ENCODE measurements at places on chromosomes 11 and 22.

DNA sequence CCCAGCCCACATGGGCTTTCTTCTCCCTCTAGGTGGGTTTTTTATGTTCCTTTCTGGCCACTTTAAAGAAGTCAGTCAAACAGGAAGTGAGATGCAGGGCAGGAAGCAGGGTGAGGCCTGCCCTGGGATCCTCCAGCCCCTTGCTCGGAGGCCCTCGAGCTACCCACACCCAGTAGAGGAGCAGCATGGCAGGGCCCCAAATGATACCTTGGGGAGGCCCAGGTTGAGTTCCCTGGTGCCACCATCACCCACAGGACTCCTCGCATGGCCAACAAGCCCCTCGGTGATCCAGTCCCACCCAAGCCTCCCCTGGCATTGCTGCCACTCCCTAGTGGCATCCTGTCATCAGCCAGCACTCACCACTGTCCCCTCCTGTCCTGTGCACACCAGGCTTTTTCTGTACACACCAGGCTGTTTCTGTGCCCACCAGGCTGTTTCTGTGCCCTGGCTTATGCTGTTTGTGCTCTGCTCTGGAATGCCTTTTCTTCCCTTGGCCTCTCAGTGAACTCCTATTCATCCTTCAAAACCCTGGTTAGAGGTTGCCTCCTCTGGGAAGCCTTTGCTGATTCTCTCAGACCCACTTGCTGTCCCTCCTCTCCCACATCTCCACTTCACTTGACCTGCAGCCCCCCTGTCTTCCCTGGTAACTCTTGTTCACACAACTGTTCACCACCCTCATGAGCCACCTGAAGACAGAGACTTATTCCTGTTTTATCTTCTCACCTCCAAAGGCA lies 3.1 kb upstream of the PTGDR2 start:
- DNase-seq = no peak

DNA sequence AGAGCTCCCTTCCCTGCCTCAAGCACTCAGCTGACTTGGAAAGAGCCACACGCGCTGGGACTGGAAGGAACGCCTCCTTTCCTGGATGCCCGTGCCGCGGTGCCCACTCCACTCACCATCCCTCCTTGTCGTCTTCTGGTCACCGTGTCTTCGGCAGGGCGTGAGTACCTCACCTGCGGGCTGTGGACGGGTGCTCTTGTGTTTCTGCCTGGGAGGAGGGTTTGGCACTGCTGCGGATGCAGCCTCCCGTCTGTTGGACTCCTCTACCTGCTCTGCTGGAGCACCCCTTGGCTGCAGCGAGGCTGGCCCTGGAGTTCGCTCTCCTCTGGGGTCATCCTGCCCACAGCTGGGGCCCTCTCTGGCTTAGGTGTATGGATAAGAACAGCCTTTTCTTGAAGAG lies 612.7 kb downstream of the BRD1 start:
- DNase-seq = no peak

DNA sequence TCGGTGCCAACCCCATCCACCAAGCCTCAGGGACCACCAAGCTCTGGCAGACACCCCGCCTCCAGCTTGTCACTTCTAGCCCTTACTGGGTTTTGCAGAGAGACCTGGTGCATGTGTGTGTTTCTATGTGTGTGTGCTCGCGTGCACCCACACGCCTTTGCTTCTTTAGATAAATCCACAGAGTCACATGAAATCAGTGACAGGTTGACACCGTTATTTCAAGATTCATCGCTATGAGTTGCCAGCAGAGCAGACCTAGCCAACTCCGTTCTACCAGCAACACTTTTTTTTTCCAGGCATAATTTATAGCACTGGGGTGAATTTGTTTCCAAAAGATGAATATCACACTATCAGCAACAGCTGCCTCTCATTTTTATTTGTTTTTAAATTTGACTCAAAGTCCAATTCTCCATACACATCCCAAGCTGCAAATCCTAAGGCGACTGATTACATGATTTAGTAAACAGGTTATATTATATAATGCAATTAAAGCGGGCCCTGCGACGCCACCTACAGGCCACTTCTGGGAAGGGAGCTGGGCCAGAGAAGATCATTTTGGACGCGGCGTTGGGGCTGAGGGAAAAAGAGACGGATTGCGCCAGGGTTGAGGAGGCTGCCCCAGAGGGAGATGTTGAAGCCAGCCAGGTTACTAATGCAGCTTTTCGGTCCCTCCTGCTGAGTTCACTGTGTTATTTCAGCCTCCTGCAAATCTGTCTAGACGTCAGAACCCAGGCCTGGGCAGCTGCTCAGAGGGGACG lies 150.5 kb downstream of the FEZ1 start:
- DNase-seq = no peak

GRCh38 chr22:20046730-20047129 lies 25.8 kb downstream of the TANGO2 start:
- DNase-seq = no peak

- DNase-seq = no peak
Measured at GRCh38 chr22:47139013-47139789, 376.8 kb downstream of the TBC1D22A start.

DNA sequence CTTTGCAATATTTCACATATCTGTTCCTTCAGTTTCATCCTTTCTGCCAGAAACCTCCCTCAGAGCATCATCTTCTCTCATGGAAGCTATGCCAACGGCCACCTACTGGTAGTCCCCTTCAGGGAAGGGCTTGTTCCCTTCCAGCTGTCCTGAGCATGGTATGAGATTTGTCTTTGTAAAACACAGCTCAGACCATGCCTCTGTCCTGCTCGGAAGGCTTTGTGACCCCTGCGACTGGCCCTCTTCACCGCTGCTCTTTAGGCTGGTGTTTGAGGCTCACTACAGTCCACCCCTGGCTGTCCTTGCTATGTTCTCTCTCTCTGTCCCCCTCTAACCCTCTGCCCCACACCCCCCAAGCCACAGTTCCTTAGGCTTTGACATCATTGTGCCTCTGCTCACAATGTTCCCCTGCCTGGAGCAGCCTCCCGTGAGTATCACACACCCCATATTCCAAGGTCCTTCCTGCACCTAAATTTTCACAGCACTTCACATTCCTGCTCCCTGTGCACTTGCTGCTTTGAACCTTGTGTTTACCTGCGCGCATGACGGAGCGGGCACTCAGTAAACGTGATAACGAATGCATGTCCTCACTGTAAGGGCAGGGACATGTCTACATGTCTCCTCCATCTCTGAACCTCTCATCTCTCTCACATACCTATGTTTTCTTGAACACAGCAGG lies 24.0 kb upstream of the ACER3 start:
- DNase-seq = no peak

GRCh38 chr22:39254122-39254521 lies 9.3 kb upstream of the PDGFB start:
- no peak for DNase-seq

DNA sequence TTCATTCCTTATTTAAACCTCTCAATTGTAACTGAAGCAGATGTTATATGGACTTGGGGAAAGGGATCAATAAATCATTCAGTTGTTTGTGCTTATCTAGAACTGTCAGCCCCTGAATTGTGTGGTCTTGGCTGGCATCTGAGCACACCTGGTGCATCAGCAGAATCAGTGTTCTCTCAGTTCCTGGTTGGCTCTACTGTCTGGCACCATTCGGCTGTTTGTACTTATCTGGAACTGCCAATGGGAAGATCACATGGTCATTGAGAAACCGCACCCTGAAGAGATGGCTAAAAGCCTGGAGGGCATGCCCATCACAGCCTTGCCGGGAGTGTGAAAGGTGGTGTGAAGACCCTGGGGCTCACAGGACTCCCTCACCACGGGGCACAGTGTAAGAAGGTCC lies 37.1 kb upstream of the EHF start:
- DNase-seq = no peak

DNA sequence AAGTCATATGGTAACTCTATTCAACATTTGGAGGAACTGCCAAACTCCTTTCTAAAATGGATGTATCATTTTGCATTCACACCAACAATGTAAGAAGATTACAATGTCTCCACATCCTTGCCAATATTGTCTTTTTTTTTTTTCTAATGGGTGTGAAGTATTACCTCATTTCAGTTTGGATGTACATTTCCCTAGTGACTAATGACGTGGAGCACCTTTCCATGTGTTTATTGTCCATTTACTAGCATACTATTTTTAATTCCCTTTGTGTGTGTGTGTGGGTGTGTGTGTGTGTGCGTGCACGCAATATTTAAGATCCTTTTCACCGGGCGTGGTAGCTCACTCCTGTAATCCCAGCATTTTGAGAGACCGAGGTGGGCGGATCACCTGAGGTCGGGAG lies 62.7 kb downstream of the APOL3 start:
- no peak for DNase-seq

DNA sequence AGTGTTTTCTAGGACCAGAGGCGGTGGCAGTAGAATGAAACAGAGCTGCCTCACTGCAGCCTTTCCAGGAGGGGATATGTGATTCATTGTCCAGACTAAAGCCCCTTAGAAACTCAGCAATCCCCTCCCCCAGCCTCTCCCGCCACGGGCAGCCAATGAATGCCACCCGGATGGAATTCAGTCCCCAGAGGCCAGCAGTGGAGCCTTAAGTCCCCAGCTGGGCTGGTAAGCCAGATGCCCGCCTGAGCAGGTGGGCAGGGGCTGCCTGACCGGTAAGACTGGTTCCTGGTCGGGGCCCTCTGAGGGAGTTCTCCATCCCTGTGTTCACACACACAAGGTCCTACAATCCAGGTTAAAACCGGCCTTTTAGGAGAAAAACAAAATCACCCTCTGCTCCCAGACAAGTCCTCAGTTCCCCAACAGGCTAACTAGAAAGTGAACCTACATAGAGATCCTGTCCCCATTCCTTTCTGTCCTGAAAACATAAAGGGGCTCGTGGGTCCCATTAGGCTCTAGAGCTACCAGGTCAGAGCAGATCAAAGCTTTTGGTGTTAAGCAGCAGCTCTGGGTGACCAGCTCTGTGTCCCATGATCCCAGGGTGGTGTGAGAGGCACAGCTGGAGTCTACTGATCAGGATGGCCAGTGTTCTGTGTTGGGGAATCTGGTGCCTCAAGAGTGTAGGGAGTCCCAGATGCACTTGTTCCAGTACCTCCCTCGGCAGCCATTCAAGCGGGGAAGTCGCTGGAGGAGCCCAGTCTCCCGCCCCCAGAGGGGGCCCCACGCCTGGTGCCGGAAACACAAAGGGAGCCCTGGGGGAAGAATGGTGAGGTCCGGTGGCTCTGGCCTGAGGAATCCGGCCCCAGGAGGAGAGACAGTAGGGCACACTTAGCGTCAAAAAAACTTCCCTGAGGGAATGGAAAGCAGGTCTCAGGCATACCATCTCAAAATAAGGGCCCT lies 2.6 kb downstream of the PATZ1 start:
- DNase-seq = no peak

DNA sequence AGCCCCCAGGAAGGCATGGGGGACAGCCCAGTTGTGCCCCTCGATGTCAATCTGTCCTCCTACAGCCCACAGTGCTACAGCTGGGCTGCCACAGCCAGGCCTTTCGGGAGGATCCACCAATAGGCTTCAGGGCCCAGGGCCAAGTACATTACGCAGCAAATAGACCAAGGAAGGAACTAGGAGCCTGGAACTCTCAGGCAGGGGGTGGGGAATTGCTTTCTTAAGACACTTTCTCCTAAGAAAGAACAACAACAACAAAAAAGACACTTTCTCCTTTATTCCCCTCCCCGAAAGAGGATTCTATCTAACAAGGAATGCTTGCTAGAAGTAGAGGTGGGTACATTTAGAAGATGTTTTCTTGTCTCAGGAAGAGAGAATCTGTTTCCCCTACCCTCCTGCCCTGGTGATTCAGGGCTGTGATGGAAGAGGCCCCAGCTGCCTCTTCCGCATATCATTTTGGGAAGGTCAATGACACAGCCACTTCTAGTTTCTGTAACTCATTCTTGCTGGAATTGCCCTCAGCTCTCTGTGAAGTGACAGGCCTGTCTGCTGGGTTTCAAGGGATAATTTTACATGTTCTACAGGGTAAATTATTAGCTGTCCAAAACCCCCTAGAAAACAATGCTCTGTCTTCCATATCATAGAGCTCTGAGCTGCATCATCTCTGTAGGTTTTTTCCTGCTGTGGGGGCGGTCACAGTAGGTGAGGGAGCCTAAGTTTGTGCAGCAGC lies 6.0 kb upstream of the MALAT1 start:
- no peak for DNase-seq

DNA sequence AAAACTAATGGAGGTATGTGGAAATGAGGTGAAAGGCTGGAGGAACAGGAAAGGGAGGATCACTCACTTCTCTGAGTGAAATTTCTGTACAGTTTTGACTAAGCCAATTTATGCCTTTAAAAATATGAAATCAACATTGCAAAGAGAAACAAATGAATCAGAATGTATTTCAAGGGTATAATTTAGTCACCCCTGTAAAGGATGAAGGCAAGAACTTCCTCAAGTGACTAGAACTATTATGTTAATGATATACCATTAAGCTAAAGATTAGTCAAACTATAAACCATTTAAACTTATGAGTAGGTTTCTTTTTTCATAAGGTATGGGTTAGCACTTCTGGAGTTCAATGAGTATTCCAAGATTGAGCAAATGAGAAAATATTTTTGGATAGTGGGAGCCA lies 184.5 kb upstream of the CHORDC1 start:
- DNase-seq = no peak

DNA sequence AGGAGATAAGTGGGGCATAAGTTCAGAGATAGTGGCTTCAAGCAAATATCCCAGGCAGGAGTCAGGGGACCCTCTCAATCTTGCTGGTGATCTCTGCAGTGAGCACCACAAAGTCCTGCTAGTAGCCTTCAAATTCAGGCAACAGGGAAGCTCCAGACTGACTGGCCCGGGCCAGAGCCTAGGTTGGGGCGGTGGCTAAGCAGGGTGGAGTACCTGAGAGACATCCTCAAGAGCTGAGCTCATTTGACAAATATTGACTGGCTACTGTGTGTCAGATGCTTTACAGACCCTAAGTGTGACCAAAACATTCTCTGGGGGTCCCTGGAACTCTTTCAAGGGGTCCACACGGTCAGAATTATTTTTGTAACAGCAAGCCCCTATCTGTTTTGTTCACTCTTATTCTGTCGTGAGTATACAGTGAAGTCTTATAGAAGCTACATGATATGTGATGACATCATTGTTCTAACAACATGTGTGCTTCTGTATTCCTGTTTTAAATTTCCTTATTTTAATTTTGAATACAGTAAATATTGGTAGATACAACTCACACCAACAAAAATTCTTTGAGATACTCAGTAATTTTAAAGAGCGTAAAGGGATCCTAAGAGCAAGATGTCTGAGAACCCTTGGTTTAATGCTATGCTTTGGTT lies 71.6 kb downstream of the APIP start:
- no peak for DNase-seq

DNA sequence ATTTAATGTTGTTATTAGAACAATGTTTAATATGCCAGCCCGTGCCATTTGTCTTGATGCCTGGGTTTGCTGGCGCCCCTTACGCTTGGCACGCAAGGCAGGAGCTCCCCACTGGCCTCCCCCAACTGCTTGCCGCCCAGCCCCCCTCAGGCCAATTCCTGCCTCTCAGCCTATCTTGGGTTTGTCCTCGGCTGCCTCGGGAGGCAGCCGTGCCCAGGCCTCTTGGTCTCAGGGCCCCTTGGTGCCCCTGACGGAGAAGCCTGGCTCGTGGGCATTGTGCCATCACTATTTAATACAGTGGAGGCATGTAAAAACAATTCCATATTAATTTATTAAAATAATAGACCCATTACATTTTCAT lies 119.8 kb downstream of the KCNQ1OT1 start:
- no peak for DNase-seq
